Activated naive CD4-positive, alpha-beta T cell treated with anti-CD3 and anti-CD28 coated beads for 36 hours (primary cell): ENCODE measurements at places on chromosomes 1 and 21. TPM values are rescaled to one million over a fixed set of nuclear protein-coding genes. Genes with fewer than 3 reads are reported as not detected.

Gene TSTD1
- total RNA-seq: 50.3 TPM

Gene VSIG8
- total RNA-seq: not detected

Gene AMY2B
- 4.1 TPM for total RNA-seq

Gene RIMS3
- 3.7 TPM for total RNA-seq

Gene GFI1
- total RNA-seq: 42.8 TPM

Gene RGS5
- total RNA-seq: 1.1 TPM

Gene NPPB
- total RNA-seq: not detected

Gene GBP7
- not detected for total RNA-seq
